H9 (cell line): ENCODE measurements at places on chromosomes 5 and 9. TPM values are rescaled to one million over a fixed set of nuclear protein-coding genes. Genes with fewer than 3 reads are reported as not detected.

DNA sequence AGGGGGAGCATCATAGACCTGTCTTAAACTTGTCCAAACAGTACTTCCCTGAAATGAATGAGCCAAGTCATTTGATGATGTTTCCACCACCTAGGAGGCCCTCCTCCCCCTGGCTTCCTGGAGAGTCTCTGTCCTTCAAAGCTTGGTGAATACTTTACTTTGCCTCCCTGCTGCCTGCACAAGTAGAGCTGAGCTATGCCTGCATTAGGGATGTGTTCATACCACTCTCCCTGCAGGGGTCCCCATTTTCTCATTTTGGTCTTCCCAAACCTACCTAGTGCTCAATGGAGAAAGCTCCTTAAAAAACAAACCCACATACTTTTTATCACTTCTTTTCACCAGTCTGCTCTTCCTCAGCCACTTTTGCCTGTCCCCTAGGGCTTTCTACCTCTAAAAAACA is 7.7 kb downstream of the CCNI2 start:
- H3K27me3 ChIP-seq: no peaks in the 10 kb centered on the region
- H3K36me3 ChIP-seq: no peaks in the 10 kb centered on the region; the same call in 1 of the 2 replicates
- no peak overlapping the region for H3K27ac ChIP-seq
- no peaks in the 10 kb centered on the region for H3K4me1 ChIP-seq
- no peak overlapping the region for H3K4me3 ChIP-seq

DNA sequence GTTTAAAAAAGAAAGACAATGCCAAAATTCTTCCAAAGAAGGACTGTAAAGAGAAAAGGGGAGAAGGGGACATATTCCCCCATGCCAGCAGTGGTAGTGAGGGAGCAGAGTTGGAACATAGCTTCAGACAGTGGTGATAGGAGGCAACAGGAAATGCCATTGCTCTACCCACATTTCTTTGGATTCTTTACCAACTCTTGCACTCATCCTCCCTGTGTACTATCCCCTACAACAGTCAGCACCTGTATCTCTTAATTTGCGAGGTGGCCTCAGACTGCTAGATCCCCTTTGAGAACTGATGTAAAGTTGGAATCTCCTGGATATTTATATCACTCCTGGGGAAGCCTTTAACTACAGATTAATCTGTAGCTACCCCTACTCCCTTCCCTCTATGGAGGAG is 320.6 kb upstream of the PTGER4 start:
- H3K36me3 ChIP-seq: no peaks in the 10 kb centered on the region
- H3K4me1 ChIP-seq: no peaks in the 10 kb centered on the region
- no peak overlapping the region for H3K27ac ChIP-seq
- no peaks in the 10 kb centered on the region for H3K27me3 ChIP-seq
- H3K4me3 ChIP-seq: no peak overlapping the region
- no peak for DNase-seq

GRCh38 chr5:129459450-129459776 is 685 bp upstream of the ADAMTS19 start:
- DNase-seq: peak; percentile 87
- H3K27ac ChIP-seq: peak overlapping the region; percentile 7
- H3K27me3 ChIP-seq: no peaks in the 10 kb centered on the region
- H3K36me3 ChIP-seq: peaks cover 10% of the 10 kb centered on the region

DNA sequence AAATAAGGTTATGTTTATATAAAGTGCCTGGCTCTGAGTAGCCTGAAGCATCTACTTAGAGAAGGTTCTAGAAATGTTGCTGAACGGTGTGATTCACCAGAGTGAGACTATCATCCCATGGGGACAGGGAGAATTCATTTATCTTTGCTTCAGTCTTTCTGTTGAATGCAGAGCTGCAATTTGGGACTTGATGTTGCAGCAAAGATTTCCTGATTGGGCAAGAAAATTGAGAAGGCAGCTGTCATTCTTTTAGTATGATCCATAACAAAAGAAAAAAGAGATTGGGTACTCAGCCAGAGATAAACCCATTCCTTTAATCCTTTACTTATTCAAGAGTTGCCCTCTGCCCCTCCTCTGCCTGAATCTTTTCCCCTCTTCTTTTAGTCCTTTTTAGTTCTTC is 456.3 kb upstream of the WWC1 start:
- H3K4me3 ChIP-seq: no peak overlapping the region
- H3K27ac ChIP-seq: no peak overlapping the region
- H3K4me1 ChIP-seq: no peaks in the 10 kb centered on the region
- H3K27me3 ChIP-seq: no peaks in the 10 kb centered on the region

- H3K36me3 ChIP-seq: peaks cover 6% of the 10 kb centered on the region; the same call in 1 of the 2 replicates
- no peak overlapping the region for H3K4me3 ChIP-seq
- peaks cover 7% of the 10 kb centered on the region; the same call in 1 of the 2 replicates for H3K4me1 ChIP-seq
These were observed 2.5 kb upstream of the GNG10 start for GRCh38 chr9:111658943-111659342.

- no peak overlapping the region for H3K27ac ChIP-seq
- H3K4me1 ChIP-seq: peaks cover 6% of the 10 kb centered on the region; the same call in 1 of the 2 replicates
- H3K27me3 ChIP-seq: no peaks in the 10 kb centered on the region
- no peak for DNase-seq
- peaks cover 9% of the 10 kb centered on the region for H3K36me3 ChIP-seq
These were observed 2208.1 kb upstream of the WWC1 start for GRCh38 chr5:166083183-166083959.

- H3K27me3 ChIP-seq: no peaks in the 10 kb centered on the region
- H3K36me3 ChIP-seq: peaks cover 6% of the 10 kb centered on the region; the same call in 1 of the 2 replicates
- DNase-seq: no peak
- H3K4me3 ChIP-seq: no peak overlapping the region
These were observed 68.1 kb downstream of the CRB2 start for GRCh38 chr9:123424131-123424530.

DNA sequence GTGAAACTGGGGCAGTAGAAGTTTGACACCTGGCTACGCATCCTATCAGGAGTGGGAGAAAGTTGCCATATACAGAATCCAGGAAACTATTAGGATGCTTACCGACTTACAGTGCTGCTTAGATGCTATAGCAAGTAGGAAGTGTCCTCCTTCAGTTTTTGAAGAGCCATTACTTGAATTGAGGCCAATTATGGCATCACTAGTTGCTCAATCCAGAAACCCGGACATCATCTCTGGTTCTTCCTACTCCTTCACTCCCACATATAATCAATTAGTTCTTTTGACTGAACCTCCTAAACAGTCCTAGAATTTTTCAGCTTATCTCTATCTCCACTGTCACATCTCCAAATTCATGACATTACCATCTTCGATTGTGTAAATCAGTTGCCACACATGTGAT is 41.8 kb upstream of the UGCG start:
- DNase-seq: no peak
- H3K36me3 ChIP-seq: no peaks in the 10 kb centered on the region

DNA sequence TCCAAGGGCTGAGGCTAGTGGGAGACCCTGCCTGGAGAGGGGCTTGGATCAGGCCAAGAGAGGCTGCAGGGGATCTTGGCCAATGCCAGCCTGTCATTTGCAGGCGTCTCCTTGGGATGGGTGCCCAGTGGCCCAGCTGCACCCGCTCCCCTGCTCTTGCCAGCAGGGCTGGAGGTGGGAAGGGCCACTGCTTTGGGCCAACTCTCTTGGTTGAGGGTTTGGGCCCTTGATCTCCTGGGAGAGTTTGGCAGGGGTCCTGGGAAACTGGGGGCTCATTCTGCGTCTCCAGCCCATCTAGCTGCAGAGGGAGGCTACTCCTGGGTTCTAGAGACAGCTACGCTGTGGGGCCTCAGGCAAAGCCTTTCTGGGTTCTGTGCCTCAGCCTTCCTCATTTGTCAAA is 10.5 kb downstream of the PSD2 start:
- peaks cover 3% of the 10 kb centered on the region; the same call in 1 of the 2 replicates for H3K27me3 ChIP-seq
- DNase-seq: no peak
- H3K4me3 ChIP-seq: no peak overlapping the region
- no peaks in the 10 kb centered on the region for H3K36me3 ChIP-seq

DNA sequence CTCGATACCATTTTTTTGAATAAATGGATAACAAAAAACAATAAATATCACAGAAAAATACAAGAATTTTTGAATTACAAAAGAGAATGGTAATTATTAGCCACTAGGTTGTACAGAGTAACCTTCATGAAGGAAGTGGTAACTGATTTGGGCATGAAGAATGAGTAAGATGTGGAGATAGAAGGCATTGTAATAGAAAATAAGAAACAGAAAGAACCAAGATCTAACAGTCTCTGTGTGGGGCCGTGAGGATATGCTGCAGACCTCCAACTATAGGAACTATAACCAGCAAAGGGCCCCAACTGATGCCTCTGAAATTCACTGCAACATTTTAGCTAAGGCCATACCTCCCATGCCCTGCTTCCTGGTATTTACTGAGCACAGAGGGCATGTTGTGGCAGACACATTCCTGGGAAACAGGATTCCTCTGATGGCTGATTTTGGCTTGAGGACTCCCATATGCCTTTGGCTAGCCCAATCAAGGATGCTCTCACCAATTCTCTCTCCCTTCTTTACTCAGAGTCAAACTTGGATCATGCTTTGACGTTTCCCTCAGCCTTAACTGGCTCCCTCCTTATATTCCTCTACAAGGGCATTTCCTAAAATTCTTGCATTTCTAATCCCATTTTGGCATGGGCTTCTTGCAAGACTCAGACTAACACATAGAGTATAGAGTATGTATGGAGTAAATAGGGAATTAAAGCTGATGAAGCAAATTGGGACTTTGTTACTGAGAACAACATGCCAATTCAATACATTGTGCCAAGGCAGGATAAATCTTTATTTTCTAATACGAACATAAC is 208.9 kb downstream of the PDE4D start:
- no peak overlapping the region for H3K4me3 ChIP-seq
- H3K27ac ChIP-seq: no peak overlapping the region
- no peaks in the 10 kb centered on the region for H3K36me3 ChIP-seq
- no peak for DNase-seq
- H3K4me1 ChIP-seq: no peaks in the 10 kb centered on the region
- H3K27me3 ChIP-seq: no peaks in the 10 kb centered on the region

The BTNL3 gene
- not detected in 2 replicates for total RNA-seq

The STC2 gene
- 73.5 and 77.7 TPM in 2 replicates for total RNA-seq
